Urothelium cell line (cell line): ENCODE measurements at places on chromosomes 1 and 21.
A peak's percentile ranks its signal among the peaks of the same experiment; 100 is the strongest.

DNA sequence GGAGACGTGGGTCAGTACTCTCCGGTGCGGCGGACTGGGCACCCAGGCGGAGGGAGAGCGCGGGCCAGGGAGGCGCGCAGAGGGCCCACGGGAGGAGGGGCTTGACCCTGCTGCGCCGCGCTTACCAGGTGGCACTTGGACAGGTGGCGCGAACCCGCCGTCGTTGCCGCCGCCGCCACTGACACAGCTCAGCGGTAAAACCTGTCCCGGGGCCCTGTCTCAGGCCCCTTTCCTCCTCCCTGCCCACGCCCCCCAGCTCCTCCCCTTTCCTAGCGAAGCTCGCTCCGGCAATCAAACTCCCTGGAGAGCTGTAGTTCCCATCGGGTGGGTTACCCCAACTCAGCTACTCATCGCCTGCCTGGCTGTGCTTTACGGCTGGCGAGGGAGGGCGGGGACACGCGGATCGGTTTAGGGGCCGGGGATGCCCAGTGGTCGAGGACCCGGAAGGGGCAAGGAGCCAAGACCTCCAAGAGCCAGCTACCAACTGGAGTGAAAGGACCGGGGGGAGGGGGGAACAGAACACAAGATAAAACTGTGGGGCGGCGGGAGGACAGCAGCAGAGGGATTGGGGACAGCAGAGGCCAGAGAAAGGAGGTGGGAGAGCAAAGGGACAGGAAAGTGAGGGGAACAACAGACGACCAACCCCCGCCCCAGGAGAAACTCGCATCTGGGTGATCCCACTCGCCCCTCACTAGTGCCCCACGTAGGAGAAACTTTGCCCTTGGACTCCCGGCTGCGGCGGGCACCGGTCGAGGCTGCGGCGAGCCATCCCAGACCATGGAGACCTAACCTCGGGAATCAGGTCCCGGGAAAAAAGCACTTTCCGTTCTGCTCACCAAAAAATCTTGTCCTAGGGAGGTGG, 2.9 kb downstream of the GFI1 start:
- no peak for DNase-seq

GRCh38 chr1:118151312-118151937, 33.6 kb downstream of the SPAG17 start:
- peak; percentile 27 for DNase-seq

GRCh38 chr1:28358716-28359115, 10.8 kb upstream of the PHACTR4 start:
- no peak for DNase-seq

DNA sequence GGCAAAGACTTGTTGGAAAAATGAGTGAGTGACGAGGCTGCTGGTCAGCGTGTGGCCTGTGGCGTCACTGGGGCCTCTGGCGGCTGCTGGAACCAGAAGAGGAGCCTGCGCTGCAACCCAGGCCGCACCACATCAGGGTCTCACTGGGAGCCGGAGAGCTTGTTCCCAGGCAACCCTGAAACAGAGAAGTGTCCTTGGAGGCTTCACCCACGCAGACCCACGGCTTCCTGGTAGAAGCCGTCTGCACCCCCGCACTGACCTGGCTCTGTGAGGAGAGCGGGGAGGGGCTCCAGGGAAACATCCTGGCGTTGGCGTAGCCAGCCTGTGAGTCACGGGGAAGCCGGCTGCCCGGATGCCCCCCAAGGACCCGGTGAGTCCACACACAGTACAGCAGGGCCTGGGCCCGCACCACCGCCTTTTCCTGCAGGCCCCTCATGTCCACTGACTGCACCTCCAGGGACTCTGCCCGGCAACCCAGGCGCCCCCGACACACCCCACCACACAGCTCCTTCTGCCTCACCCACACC, 57.4 kb downstream of the COL6A1 start:
- DNase-seq: peak; percentile 82

DNA sequence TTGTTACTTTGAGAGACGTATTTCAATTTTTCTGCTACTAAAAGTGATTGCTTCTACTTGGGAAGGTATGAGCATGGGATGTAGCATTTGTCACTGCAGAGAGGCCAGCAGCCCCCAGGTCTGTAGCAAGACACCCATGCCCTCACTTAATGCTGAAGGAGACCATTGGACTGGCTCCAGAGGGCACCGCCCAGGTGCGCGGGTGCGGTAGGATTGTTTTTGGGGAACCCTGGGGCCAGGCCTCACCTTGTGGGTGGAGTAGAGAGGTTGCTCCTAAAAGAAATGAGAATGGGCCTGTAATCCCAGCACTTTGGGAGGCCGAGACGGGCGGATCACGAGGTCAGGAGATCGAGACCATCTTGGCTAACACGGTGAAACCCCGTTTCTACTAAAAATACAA, 30.6 kb upstream of the IFNGR2 start:
- DNase-seq: no peak

GRCh38 chr21:38268864-38269575, 12.2 kb downstream of the KCNJ15 start:
- DNase-seq: no peak
